ENCODE measurements at places on chromosomes 13 and 19. TPM values are rescaled to one million over a fixed set of nuclear protein-coding genes. Genes with fewer than 3 reads are reported as not detected.

DNA sequence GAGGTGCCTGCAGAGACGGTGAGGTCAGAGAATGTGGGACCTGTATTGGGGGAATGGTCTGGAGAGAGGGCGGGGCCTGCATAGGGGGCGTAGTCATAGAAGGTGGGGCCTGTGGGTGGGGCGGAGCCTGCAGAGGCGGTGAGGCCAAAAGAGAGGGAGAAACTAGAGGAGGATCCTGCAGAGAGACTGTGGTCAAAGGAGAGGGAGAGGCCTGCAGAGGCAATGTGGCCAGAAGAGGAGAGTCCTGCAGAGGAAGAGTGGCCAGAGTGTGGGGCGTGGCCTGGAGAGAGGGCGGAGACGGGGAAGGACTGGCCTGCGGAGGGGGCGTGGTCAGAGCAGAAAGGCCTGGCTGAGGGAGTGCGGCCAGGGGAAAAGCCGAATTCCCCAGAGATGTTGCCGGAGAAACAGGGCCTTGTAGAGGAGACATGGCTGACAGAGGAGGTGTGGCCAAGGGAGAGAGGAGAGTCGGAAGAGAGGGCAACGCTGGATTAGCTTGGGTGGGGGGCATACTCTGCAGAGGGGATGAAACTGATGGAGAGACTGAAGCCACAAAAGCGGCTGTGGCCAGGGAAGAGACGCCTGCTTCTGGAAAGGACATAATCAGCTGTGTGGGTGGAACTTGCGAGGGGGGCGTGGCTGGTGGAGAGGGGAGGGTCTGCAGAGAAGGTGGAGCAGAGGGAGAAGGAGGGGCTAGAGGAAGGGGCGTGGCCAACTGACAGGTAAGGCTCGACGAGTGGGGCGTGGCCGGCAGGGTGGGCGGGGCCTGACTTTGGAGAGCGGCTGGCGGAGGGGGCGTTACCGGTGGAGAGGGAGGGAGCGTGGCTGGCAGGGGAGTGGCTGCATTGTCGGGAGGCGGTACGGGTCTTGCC, 2.5 kb downstream of the PRR36 start:
- H3K4me3 ChIP-seq = no peak overlapping the region
- no peaks in the 10 kb centered on the region for H3K4me1 ChIP-seq
- H3K36me3 ChIP-seq = no peaks in the 10 kb centered on the region
- no peaks in the 10 kb centered on the region for H3K27me3 ChIP-seq
- DNase-seq = peak; percentile 95

DNA sequence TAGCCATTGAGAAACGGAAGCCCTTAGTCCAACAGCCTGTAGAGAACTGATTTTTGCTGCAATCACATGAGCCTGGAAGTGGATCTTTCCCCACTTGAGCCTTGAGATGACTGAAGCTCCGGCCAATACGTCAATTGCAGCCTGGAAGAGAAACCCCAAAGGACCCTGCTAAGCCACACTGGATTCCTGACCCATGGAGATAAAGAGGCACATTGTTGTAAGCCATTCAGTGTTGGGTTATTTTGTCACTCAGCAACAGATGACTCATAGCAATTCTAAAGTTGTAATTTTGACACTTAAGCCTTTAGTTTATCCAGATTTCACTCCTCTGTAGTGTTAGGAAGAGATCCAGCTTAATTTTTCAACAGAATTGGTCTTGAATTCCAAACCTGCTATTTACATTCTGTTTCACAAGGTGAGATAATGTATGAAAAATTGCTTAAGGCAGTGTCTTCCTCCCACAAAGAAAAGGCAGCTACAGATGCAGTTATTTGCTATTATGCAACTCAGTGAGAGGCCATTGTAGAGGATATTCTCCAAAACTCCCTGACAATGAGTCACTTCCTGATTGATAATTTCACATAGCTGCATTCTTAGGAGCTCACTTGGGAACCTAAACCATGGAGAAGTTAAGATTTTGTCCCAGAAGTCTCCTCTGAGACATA, 59.4 kb upstream of the TSHZ3 start:
- DNase-seq = no peak
- no peak overlapping the region for H3K4me3 ChIP-seq
- H3K4me1 ChIP-seq = no peaks in the 10 kb centered on the region
- H3K36me3 ChIP-seq = no peaks in the 10 kb centered on the region
- H3K27ac ChIP-seq = no peak overlapping the region

DNA sequence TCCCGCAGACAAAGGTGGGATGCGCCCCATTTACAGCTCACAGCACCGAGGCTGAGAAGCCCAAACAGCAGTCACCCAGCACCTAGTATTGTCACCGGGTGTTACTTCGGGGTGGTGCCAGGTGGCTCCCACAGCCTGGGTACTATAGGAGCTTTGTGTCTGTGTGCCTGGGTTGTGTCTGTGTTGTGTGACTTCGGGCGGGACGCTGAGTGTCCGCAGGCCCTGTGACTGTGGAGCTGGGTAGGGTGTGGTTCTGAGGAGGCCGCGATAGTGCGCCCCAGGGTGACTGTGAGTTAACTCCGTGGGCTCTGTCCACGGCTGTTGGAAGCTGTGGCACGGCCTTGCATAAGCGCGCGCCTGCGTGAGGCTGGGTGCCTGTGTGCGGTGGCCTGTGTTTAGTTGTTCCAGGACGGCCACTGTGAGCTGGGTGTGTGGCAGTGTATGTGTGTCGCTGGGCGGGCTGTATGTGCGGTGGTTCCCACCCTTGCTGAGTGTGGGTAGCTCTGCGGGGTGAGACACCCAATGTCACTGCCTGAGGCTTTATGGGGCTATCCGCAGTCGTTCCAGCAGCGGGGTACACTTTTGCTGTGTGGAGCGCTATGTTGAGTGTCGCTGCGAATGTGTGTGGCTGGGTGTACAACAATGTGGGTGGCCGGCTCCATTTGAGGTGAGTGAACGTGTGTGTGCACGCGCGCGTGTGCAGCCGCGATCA, 559 bp upstream of the SSBP4 start:
- no peak for DNase-seq
- H3K4me1 ChIP-seq = peaks cover 14% of the 10 kb centered on the region
- no peaks in the 10 kb centered on the region for H3K36me3 ChIP-seq
- peak overlapping the region; percentile 59 for H3K4me3 ChIP-seq
- peak overlapping the region; percentile 77 for H3K27ac ChIP-seq
- no peaks in the 10 kb centered on the region for H3K27me3 ChIP-seq

DNA sequence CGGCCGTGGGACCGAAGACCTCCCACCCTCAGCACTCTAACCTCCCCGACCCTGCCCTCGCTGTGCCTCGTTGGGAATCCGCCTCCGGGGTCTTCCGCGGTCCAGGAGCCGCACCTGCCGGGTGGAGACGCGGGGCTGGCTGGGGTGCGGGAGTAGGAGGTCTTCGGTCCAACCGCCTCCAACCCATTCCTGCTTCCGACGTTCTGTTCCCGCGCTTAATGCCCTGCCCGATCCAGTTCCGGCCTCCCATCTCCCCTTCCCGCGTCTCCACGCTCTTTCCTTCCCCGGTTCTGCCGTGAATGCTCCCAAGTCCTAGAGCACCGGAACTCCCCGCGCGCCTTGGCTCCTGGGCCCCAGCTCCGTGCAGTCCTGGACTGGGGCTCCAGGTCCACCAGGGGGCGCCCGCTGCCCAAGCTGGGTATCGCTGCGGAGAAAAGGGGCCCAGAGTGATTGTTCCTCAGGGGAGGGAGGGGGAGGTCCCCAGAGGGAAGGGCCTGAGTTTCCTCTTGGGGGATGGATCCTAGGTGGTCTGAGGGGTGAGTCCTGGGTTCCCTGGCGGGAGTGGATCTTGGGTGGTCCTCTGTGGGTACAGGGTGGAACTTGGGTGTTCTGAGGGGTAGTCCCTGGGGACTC, 14.1 kb upstream of the TNFSF9 start:
- H3K27me3 ChIP-seq = no peaks in the 10 kb centered on the region
- no peaks in the 10 kb centered on the region for H3K36me3 ChIP-seq
- H3K4me3 ChIP-seq = peak overlapping the region; percentile 42
- DNase-seq = peak; percentile 85

The TNFSF9 gene
- total RNA-seq = not detected

The SNRNP70 gene
- total RNA-seq = 318 TPM

The ANKRD24 gene
- 12.0 TPM for total RNA-seq

The AXL gene
- total RNA-seq = 168 TPM

The ERICH6B gene
- total RNA-seq = not detected

Data from prostate gland (tissue), 2 donors.